NCI-H2081 (cell line): ENCODE measurements at places on chromosomes 16 and 17.

GRCh38 chr17:55572139-55572538 lies 60.9 kb upstream of the SMIM36 start:
- no peak for DNase-seq

DNA sequence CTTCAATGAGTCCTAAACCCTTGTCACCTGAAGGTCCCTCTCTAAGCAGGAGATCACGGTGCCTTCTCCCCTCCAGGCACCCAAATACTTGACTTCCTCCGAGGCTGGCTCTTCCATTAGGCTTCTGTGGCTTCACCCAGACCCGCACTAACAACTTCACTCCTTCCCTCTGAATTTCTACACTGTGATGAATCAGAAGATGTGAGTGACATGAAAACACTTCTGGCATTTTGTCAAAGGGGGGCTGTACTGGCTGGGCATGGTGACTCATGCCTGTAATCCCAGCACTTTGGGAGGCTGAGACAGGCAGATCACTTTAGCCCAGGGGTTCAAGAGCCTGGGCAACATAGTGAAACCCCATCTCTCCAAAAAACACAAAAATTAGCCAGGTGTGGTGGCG lies 72.6 kb upstream of the CNEP1R1 start:
- no peak for DNase-seq

- no peak for DNase-seq
These were observed 50.6 kb downstream of the RAB11FIP3 start for GRCh38 chr16:476039-476438.

GRCh38 chr17:73797594-73798110 lies 153.4 kb upstream of the SDK2 start:
- no peak for DNase-seq

DNA sequence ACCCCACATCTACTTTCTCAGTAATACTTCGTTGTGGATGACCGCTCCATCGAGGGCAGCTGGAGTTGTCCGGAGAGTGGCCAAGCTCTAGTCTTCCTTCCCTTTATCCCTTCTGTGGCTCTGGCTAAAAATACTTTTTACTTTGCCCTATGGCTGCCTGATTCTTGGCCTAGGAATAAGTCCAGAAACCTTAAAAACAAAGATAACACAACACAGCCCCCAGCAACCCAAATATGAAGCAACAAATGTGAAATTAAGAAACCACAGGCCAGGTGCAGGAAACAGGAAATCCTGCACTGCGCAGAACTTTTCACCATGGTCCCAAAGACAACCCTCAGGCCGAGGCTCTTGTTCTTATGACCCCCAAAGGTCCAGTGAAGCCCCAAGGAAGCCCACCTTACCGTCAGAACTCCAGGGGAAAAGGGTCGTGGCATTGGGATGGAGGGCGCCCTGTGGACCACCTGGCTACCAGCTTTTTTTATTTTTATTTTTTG lies 26.0 kb downstream of the TK2 start:
- DNase-seq = no peak

- DNase-seq = no peak
These were observed 110.3 kb downstream of the SNX29 start for GRCh38 chr16:12086822-12087221.

DNA sequence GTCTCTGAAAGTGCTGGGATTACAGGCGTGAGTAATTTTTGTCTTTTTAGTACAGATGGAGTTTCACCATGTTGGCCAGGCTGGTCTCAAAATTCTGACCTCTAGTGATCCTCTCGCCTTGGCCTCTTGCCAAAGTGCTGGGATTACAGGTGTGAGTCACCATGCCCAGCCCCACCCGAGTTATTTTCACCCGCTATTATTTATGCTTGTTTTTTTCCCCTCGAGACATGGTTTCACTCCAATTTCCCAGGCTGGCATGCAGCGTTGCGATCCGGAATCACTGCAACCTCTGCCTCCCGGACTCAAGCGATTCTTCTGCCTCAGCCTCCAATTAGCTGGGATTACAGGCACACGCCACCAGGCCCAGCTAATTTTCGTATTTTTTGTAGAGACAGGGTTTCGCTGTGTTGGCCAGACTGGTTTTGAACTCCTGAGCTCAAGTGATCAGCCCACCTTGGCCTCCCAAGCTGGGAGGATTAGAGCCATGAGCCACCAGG lies 9.2 kb downstream of the RPL23 start:
- DNase-seq = no peak

DNA sequence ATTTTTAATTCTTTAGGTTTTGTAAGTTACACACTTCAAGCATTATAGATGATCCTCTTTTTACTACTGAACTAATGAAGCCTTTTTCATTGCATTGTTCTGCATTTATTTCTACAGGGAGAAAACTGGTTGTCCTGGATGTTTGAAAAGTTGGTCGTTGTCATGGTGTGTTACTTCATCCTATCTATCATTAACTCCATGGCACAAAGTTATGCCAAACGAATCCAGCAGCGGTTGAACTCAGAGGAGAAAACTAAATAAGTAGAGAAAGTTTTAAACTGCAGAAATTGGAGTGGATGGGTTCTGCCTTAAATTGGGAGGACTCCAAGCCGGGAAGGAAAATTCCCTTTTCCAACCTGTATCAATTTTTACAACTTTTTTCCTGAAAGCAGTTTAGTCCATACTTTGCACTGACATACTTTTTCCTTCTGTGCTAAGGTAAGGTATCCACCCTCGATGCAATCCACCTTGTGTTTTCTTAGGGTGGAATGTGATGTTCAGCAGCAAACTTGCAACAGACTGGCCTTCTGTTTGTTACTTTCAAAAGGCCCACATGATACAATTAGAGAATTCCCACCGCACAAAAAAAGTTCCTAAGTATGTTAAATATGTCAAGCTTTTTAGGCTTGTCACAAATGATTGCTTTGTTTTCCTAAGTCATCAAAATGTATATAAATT lies 53.0 kb downstream of the TUBD1 start:
- no peak for DNase-seq

DNA sequence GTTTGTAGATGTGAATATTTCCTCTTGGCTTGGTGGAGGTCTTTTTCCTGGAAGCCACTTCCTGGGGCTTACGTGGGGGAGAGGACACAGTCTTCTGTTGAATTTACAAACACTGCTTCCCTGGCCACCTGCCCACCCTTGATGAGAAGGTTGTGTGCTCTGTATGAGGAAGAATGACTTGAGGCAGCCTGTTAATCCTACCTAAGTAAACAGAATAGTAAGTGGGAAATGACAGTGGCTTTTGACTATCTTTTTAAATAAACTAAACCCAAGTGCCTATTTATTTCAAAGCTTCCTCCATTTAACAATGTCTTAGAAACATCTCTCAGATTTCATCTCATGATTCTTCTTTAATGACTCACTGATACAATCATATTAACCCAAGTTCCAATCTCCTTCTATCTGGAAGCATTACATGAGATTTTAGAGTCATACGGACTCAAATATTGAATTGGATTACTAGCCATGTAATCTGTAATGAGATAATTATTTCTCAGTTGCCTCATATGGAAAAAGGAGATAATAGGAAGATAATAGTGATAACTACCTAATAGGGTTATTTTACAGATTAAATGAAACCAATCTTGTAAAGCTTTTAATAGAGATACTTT lies 96.6 kb upstream of the SMIM36 start:
- no peak for DNase-seq

GRCh38 chr17:75571197-75571884 lies 16.3 kb upstream of the MYO15B start:
- DNase-seq = no peak

DNA sequence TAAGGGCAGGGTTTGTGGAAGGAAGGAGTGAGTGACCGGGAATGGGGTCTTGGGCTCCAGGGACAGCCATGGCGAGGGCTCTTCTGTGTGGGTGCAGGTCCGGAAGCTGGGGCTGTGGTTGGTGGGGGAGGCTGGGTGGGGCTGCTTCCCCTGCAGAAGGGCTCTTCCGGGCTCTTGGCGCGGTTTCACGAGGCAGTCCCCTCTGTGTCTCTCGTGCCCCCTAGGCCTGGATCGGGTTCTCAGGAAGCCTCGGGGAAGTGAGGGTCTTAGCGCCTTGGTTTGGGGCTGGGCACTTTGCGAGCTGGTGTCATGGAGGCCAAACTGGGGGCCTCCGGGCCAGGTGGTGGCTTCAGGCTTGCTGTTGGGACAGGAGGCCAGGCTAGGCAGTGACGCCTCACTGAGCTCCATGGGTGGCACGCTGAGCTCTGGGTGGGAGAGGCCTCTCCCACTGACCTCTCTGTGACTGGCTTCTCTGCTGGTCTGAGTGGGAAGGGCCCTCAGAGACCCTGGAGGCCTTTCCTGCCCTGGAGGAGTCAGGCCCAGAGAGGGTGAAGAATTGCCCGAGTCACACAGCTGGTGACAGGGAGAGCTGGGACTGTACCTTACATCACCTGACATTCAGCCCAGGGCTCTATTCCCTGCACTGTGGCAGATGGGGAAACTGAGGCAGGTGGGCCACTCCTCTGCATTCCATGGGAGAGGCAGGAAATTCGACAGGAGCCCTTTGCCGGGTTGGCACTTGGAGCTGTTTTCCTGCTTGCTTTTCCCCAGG lies 8.2 kb downstream of the ADCY7 start:
- DNase-seq = no peak

- no peak for DNase-seq
These were observed 4.9 kb upstream of the RUSF1 start for GRCh38 chr16:31513126-31513525.

GRCh38 chr16:8872967-8873865 lies 4.4 kb upstream of the CARHSP1 start:
- DNase-seq = no peak

DNA sequence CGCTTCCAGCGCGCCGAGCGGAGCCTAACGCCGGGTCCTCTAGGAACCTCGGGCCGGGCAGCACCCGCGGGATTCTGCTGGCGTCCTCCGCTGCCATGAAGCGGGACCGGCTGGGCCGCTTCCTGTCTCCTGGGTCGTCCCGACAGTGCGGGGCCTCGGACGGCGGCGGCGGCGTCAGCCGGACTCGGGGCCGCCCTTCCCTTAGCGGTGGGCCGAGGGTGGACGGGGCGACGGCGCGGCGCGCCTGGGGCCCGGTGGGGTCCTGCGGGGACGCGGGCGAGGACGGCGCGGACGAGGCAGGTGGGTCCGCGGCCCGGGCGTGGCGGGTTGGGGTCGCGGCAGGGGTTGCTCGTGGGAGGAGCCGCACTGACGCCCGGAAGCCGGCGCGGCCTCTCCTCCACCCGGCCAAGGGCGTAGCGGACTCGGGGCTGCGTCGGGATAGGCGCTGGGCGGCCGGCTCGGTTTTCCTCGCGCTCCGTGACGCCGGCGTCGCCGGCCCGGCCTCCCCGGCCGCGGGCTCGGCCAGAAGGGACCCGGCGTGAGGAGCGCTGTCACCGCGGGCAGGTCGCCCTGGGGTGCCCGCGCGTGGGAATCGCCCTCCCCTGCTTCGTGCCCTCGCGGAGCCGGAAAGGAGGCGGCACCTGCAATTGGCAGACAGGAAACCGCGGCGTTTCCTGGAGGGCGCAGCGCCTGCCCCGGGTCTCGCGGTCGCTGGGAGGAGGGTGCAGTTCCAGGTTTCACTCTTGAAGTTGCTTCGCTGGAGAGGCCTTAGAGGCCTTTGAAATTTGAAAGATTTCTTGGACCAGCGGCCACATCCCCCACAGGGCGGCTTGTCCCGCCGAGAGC lies 432 bp downstream of the ZNF276 start:
- DNase-seq = peak; percentile 47

DNA sequence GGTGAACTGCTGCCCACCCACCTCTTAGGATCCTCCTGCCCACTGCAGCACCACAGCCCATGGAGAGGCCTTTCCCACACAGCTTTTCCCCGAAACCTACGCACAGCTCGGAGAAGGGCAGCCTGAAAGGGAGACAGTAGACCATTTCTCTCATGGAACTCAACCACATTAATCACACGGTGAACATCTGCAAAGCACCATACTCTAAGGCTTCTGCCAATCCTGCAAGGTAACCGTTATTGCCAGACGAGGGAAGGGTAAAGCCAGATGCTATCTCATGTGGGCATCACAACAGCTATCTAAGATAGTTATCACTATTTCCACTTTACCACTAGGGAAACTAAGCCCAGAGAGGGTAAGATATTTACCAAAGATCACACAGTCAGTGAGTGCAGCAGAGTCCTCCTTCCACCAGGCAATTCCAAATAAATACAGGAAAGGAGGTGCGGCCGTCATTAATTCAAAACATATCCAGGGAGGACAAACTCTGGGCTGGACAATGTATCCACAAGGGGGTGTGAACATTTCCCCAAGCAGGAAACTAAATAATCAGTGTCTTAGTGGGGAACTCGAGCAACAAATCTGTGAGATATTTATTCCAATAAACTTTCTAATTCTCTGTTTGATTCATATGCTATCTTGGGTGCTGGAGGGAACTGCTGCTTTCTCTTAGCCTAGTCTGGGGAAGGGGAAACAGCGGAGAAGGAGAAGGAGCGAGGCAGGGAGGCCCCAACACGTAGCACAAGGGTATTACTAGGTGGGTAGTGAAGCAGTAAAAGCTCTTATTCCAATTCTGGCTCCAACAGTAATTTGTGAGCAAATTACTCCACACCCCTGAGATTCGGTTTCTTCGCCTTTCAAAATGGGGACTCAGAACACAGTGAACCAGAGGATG lies 723 bp downstream of the TMEM186 start:
- no peak for DNase-seq

- DNase-seq = no peak
These were observed 3.0 kb upstream of the RMI2 start for GRCh38 chr16:11342021-11342855.

- DNase-seq = no peak
These were observed 7.5 kb downstream of the ERN2 start for GRCh38 chr16:23705517-23705902.

DNA sequence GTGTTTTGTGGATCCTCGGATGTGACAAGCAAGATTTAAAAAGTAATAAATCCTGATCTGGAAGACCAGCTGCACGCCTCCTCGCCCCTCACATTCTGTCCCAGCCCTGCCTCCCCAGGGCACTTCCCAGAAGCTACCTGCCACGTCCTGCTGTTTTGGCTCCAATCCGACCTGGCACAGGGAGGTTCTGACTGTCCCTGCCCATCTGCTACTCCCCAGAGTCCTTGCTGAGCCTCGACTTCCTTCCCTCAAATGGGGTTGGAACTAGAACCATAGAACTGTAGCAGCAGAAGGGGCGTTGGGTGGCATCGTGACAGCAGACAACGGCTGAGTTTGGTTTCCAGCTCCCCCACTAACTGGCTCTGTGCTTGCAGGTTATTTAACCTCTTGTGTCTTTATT lies 71.7 kb downstream of the RPH3AL start:
- no peak for DNase-seq

- no peak for DNase-seq
These were observed 124.5 kb downstream of the PRKCB start for GRCh38 chr16:23960081-23960885.

GRCh38 chr17:2194889-2195335 lies 108.7 kb downstream of the SMG6 start:
- DNase-seq = no peak

- DNase-seq = no peak
These were observed 69.4 kb upstream of the CREBBP start for GRCh38 chr16:3949946-3950342.
